ENCODE measurements at places on chromosomes 6 and 20. TPM values are rescaled to one million over a fixed set of nuclear protein-coding genes. Genes with fewer than 3 reads are reported as not detected.

- H3K36me3 ChIP-seq, result no peaks in the 10 kb centered on the region
- no peak overlapping the region for H3K4me3 ChIP-seq
- H3K4me1 ChIP-seq, result no peaks in the 10 kb centered on the region
- H3K27ac ChIP-seq, result no peak overlapping the region
These were observed 108.5 kb downstream of the MANEA start for GRCh38 chr6:95685822-95686221.

Gene HLA-DRB1
- 1.1 TPM for total RNA-seq

GRCh38 chr6:159056899-159057298 is 12.1 kb upstream of the TAGAP start:
- H3K4me3 ChIP-seq, result no peak overlapping the region
- no peak for DNase-seq
- H3K27ac ChIP-seq, result no peak overlapping the region
- H3K36me3 ChIP-seq, result no peaks in the 10 kb centered on the region

DNA sequence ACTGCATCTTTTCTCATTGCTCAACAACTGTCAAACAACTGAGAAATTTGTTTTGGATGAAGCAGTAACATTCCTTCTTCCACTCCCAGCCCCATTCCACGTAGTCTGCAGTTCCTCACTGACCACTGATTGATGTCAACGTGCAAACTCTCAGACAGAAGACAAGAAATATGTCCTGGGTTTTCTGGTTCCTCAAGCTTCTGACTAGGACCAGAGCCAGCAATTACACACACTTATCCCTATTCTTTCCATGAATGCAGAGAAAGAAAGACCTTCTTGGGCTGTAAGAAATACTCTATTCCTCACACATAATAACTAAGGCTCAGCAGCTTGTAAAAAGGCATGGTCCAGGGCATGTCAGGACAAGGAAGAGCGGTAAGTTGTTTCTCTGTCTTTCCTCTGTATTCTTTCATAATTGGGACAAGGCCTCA is 790.1 kb upstream of the SLC35B3 start:
- no peaks in the 10 kb centered on the region for H3K4me1 ChIP-seq
- H3K4me3 ChIP-seq, result no peak overlapping the region
- H3K27me3 ChIP-seq, result no peaks in the 10 kb centered on the region
- no peak overlapping the region for H3K27ac ChIP-seq
- no peak for DNase-seq

Gene AIF1
- 0.44 TPM for total RNA-seq

GRCh38 chr6:74851596-74851995 is 354.3 kb downstream of the COL12A1 start:
- H3K4me3 ChIP-seq, result no peak overlapping the region
- no peaks in the 10 kb centered on the region for H3K36me3 ChIP-seq
- no peaks in the 10 kb centered on the region for H3K4me1 ChIP-seq
- no peak for DNase-seq
- H3K27me3 ChIP-seq, result no peaks in the 10 kb centered on the region
- no peak overlapping the region for H3K27ac ChIP-seq

DNA sequence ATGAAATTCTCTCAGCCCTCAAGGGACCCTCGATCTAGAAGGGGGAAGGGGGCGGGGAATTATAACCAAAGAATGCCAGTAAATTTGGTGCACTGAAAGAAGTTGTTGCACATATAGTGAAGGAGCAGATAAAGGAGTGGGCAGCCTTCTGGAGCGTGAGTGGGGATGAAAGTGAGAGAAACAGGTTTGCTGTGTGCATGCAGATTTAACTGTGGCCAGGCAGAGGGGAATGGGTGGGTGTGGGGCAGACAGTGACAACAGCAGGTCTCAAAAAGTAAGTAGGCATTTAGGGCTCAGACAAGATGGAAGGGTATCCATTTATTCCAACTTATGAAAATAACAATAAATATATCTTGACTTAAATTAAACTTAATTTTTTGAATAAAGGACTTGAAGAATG is 149.1 kb downstream of the KCNQ5 start:
- no peak for DNase-seq
- no peaks in the 10 kb centered on the region for H3K36me3 ChIP-seq
- H3K4me1 ChIP-seq, result no peaks in the 10 kb centered on the region

DNA sequence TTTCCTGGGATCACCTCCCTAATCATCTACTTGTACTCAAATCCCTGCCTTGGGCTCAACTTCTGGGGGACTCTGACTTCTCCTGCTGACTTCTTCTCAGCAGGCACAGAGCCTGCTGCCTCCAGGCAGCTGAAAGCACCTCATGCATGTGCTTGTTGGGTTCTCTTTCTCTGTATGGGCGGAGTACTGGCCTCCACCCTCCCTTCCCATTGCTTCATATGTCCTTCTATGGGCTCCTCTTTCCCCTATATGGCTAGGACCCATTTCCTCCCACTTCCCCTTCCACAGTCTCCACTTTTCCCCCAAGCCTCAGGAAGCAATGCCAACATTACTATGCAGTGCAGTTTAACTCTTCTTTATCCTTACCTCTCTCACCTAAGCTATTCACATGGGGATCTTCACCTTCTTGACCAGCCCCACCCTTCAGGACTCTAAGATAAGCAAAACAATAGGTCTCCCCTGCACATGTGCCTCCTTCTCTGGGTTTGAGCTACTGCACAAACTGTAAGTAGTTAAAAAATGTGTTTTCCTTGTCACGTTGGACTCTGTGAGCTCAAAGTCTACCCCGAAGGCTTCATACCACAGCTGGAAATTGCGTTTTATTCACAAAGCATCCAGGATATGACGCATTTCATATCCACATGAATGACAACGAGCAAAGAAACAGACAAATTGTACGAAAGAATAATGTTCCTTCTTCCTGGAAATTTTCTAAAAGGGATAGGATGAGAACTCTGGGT is 93.7 kb downstream of the CDS2 start:
- no peaks in the 10 kb centered on the region for H3K36me3 ChIP-seq
- no peak for DNase-seq
- no peak overlapping the region for H3K4me3 ChIP-seq
- no peaks in the 10 kb centered on the region for H3K27me3 ChIP-seq
- peaks cover 5% of the 10 kb centered on the region for H3K4me1 ChIP-seq

Gene SIRPG
- not detected for total RNA-seq

- DNase-seq, result no peak
- no peaks in the 10 kb centered on the region for H3K36me3 ChIP-seq
- H3K27ac ChIP-seq, result no peak overlapping the region
- peaks cover 2% of the 10 kb centered on the region for H3K27me3 ChIP-seq
- H3K4me3 ChIP-seq, result no peak overlapping the region
- H3K4me1 ChIP-seq, result no peaks in the 10 kb centered on the region
These were observed 214.6 kb upstream of the CNR1 start for GRCh38 chr6:88380618-88381288.

Gene DEFB132
- total RNA-seq, result 0.10 TPM

DNA sequence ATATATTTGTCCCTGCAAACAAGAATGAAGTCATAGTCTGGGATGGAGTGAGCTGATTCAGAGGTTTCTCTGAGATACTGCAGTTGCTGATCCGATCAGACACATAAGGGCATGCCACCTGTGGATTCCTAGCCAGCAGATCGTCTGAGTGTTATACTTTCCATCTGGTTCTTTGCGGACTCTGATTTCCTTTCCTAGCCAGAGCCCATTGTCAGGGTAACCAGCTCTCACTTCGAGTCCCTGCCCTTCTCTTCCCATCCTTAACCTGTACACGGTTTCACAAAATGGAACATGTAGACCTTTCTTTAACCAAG is 100.9 kb downstream of the TMEM200A start:
- H3K27ac ChIP-seq, result no peak overlapping the region
- no peak overlapping the region for H3K4me3 ChIP-seq
- H3K27me3 ChIP-seq, result no peaks in the 10 kb centered on the region
- no peaks in the 10 kb centered on the region for H3K4me1 ChIP-seq
- no peak for DNase-seq

DNA sequence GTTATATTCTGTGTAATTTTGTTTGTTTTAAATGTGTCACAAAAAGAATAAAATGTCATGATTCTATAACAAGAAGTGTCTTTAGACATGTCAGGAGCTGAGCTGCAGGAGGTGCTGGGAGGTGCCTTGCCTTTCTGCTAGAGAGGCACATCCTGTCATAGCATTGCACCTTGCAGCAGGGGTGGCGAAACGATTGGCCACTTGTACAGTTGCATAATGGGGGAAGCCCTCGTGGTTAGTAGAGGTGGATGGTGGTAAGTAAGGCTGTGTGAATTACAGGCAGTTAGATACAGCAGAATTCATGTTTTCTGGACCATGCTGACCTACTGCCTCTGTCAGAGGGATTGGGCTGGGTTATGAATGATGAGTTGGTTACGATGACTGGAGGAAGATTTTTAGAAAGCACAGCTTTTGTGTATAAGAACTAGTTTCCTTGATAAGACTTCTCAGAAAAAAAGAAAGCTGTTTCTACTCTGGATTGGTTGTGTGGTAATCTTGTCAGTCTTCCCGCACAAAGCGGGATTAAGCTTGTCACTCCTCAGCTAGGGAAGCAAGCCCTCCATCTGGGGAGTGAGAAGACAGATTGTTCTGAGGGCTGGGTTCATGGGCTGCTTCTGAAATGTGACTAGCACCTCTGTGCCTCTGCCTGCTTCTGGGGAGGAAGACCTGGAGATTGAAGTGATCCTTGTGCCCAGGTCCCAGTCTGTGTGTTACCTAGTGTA is 74.9 kb downstream of the FOXO3 start:
- H3K4me3 ChIP-seq, result no peak overlapping the region
- H3K36me3 ChIP-seq, result no peaks in the 10 kb centered on the region
- H3K4me1 ChIP-seq, result peaks cover 7% of the 10 kb centered on the region
- no peak overlapping the region for H3K27ac ChIP-seq

DNA sequence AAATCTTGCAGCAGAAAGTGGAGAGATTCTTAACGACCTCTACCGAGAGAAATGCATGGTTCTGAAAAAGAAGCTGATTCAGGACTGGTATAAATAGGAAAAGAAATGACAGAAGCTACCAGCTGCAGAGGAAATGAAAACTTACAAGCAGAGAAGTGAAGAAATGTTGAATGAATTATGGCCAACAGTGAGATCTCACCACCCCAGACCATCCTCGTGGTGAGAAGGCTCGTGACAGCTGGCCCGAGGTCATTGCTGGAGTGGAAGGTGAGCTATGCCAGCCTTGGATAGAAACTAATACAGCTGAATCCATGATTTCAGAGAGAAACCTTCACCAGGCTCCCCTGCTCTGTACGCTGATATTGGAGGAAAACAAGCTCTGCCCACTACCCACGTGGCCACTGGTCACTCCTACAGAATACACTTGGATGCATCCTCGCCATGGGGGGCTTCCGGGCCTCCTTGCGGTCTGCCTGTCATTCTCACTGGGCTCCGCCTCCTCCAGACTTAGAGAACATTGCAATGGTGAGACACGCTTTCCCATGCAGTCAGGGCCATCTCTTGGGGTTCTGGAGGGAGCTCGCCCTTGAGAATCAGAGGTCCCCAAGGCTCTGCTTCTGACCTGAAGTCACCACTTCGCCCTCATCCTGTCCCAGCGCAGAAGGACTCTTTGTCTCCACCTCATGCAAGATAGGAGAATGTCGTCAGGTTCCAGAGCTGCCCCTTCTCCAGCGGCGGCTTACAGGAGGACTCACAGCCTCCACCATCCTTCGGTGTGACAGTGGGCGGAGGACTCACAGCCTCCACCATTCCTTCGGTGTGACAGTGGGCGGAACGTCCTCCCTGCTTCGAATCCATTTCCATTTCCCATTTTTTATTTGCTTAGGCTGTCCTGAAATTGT is 10.6 kb upstream of the TUBB2B start:
- H3K27me3 ChIP-seq, result no peaks in the 10 kb centered on the region
- no peaks in the 10 kb centered on the region for H3K4me1 ChIP-seq
- H3K36me3 ChIP-seq, result no peaks in the 10 kb centered on the region
- H3K27ac ChIP-seq, result no peak overlapping the region
- no peak overlapping the region for H3K4me3 ChIP-seq

- H3K36me3 ChIP-seq, result no peaks in the 10 kb centered on the region
- no peak for DNase-seq
- H3K4me3 ChIP-seq, result no peak overlapping the region
- H3K27ac ChIP-seq, result no peak overlapping the region
These were observed 10.1 kb upstream of the SRC start for GRCh38 chr20:37335642-37336368.

DNA sequence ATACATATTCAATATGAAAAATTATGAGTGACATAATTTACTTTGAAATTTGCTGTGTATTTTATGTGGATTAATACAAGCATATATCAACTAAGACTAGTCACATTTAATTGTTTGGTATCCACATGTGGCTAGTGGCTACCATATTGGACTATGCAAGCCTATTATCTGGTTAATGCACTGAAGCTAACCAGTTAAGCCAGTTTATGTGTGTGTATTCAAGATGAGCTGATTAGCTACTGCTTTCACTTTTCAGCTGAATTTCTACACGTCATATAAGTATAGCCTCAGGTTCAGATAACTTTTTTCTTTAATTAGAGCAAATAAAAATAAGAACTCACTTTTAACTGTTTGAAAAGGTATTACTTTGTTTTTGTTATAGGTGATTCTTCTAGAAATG is 903.7 kb downstream of the TFAP2A start:
- H3K4me3 ChIP-seq, result no peak overlapping the region
- H3K36me3 ChIP-seq, result no peaks in the 10 kb centered on the region
- no peaks in the 10 kb centered on the region for H3K27me3 ChIP-seq
